ENCODE measurements at places on chromosomes 2 and 18.

DNA sequence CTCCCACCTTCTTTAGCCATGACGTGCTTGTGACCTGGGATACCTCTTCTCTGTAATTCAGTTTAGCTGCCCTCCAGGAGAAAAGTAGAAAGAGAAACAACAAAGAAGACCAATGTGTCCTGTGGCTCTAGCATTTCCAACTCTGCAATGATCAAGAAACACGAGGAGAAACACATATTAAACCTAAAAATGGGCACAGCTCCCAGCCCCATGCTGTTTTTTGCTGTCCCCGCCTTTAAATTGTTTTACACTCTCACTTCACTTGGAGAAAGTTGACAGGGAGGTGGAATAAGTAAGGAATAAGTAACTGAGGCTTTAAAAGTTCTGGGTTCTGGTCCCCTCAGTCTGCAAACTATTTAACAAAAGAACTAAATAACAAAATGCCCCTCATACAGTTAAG lies 390.6 kb downstream of the TNS1 start:
- no peak for DNase-seq

- no peak for DNase-seq
Measured at GRCh38 chr2:38260972-38261371, 116.1 kb downstream of the ATL2 start.

GRCh38 chr2:10034333-10035052 lies 8.9 kb upstream of the KLF11 start:
- DNase-seq, result no peak

GRCh38 chr18:70653671-70654070 lies 364.8 kb downstream of the SOCS6 start:
- no peak for DNase-seq

DNA sequence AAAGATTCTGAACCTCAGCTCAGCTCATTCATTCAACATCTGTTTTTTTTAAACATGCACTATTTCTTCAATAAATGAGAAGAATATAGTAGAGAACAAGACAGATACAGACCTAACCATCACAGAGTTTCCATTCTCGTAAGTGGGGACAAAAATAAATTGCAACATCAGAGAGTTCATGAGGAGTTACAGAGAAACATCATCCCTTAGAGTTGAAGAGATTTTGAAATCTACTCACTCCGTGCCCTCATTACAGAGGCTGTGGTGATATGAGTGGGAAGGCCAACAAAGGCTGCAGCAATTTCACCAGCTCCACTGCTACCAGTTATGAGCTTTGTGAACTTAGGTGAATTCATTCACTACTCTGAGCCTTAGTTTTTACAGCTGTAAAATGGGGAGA lies 399.3 kb downstream of the BCL11A start:
- no peak for DNase-seq

- DNase-seq, result no peak
Measured at GRCh38 chr2:153394686-153395085, 83.9 kb downstream of the RPRM start.

DNA sequence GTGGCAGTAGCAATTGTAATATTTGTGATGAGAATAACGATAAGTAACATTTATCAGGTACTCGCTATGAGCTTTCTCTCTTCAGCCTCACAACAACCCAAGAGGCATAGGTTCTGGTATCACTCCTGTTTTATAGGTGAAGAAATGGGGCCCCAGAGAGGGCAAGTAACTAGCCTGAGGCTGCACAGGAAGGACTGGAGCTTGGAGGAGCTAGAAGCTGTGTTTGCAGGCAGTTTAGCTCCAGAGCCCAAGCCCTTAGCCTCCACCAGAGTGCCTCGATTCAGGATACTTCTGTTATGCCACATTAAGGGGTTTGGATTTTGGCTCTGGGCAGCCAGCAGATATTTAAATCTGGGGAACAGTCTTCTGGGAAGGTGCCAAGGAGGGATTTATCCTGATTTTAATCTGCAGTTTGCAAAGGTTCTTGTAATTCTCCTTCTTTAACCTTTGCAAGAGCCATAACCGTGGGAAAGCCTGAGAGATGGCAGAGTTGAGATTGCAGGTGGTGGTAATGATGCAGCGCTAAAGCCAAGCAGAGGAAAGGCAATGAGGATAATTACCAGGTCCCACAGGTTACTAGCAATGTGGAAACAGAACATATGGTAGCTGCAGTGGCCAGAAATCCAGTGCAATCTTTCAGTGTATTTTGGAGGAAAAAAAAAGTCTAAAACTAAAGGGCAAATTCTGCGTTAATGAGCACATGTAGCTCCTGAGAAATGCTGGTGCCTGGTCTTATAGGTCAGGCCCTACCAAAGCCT lies 9.1 kb downstream of the MOCOS start:
- DNase-seq, result no peak

GRCh38 chr2:58562276-58562675 lies 321.2 kb upstream of the FANCL start:
- no peak for DNase-seq
